Muscle of arm (tissue), 14 donors: ENCODE measurements at places on chromosomes 5 and 9.

DNA sequence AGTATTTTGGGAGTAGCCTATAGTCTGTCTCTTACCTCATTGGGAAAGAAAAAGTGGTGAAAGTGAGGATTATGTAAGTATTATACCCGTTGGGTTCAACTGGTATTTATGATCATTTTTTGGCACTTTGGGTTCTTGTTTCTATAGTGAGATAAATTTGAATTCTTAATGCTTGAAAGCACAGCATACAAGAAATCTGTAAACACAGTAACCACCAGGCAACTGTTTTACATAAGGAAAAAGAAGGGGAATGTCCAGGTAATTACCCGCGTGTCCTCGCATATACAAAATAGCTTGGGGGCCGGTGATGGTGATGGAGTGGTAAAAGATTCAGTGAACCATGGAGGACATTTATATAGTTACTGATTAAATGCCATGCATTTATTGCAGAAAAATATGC lies 60.5 kb downstream of the BASP1 start:
- no peak for DNase-seq

- no peak for DNase-seq
These were observed 26.5 kb upstream of the PCSK1 start for GRCh38 chr5:96459313-96460121.

DNA sequence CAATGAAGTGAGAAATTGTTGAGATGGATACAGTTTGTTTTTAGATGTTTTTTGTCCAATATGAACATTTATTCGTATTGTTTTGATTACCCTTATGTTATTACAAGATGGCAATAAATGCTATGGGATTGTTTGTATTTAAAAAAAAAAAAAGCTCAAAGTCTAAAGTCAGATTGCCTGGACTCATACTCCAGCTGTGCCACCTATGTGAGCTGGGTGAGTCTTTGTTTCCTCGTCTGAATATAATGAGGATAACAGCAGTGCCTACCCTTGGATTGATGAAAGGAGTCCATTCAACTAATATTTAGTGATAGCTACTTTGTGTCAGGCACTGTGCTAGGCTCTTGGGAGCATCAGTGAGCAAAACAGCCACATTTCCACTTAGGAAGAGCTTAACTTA lies 14.6 kb upstream of the CCNJL start:
- DNase-seq: no peak

DNA sequence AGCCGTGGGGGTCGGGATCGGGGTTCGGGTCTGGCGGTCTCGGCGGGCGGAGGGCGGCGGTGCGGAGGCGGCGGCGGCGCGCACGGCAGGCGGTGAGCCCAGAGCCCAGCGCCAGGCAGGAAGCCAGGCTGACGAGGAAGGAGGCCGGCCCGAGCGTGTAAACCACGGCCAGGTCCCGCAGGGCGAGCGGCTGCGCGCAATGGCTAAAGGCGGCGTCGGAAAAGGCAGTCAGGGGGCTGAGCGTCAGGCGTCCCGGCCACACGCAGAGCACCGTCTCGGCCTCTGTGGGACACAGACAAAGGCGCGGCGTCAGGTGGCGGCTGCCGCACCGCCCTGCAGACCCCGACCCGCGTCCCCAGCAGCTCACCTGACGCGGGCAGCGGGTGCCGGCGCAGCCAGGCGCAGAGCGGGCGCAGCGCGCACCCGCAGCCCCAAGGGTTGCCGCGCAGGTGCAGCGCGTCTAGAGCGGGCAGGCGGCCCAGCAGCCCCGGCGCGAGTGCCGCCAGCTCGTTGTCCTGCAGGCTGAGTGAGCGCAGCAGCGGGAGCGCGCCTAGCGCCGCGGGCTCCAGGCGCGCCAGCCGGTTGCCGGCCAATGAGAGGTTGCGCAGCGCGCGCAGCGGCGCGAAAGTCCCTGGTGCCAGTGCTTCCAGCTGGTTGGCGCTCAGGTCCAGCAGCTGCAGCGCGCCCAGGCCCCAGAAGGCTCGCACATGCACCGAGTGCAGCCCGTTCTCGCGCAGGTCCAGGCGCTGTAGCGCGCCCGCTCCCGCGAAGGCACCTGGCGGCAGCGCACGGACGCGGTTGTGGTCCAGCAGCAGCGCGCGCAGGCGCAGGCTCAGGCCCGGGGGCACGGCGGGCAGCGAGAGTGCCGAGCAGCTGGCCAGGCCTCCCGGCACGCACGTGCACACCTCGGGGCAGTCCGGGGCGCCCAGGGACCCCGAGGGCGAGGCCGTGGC lies 671 bp downstream of the LRRC26 start:
- DNase-seq: peak; percentile 25

DNA sequence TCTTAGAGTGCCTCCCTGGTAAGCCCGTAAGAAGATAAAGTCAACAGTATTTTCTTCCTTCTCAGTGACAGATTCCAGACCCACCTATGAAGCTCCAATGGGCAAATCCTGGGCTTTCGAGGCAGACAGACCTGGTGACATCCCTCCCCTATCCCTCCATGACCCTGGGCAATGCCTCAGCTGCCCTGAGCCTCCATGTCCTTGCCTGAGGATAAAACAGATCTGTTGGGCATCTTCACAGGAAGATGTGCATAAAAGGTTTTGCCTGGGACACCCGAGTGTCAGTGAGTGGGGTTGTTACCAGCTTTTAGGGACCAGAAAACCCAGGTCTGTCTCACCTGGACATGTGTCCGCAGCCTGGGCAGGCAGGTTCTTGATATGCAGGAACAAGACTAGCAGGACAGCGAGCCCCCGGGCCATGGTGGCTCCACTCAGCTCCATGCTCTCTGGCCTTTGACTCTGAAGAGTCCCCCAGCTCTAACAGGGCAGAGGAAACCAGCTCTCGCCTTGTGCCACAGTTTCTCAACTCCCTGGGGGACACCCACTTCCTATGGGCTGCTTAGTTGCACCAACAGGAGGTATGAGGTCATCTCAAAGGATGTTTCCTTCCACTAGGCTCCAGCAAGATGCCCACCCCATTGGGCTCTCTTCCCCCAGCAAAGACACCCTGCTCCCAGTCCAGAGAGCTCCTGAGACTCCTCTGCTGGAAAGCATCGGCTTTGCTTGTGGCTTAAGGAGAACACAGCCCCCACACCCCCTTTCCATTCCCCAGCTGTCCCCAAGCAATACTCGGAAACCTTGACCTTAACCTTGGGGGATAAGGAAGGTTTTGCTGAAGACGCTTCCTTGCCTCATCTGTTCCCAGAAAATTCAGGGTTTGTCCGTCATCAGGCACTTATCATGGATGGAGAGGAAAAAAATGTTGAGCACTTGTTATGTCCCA lies at the start of gene FCN1:
Gene FCN1, minus strand, starts transcription at position 482 of the 943 bp plus-strand sequence. Its CDS starts 41 bp downstream, at position 441.
- no peak for DNase-seq

DNA sequence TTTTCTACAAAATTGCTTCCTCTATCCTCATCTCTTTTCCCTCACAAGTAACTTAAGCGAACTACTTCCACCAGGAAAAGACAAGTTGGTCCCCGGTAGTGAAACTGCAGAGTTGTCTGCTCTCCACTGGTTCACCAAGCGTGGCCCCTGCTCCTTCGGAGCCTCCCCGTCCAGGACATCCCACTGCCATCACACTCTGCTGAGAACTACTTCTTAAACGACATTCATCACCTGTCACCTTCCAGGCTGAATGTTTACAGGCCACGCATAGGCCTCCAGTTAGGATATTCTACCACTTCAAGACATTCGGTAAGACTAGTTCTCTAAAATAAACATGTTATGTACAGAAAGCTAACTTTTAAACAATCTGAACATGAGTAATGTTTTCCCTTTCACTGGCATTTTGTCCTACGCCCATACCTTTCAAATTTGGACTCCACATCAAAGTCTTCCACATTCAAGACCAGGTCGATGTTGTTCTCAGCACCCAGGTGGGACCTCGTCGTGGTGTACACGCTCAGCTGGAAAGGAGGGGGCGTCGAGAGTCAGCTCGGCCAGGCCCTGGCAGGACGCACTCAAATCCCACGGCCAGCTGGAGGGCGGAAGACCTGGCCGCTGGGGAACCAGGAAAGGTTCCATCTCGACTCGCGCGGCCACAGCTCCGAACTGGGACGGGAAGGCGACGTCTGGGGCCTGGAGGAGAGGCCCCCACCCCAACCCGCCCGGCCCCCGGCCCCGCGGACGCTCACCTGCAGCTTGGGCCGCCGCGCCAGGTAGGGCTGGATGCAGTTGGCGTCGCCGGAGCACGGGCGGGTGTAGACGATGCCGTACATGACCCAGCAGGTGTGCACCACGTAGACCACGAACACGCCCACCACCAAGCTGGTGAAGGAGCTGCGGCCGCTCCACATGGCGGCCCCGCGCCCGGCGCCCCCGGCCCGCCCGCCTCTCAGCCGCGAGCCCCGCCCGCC lies 683 bp downstream of the CLPTM1L start:
- no peak for DNase-seq

DNA sequence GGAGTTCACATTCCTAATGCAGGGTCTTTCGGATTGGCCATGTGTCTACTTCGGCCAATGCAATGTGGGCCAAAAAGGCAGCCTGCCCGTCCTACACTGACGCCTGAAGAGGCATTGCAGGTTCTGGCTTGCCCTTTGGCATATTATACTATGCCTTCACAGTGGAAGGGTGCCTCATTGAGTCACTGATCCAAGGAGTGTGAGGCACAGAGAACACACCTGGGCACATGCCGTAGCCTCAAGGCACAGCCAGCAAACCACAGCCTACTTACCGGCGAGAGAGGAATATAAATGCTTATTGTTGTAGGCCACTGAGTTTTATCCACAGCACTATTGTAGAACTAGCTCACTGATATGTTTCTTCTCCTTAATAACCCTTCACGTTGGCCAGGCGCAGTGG lies 409.6 kb downstream of the GADD45G start:
- DNase-seq: no peak

GRCh38 chr9:134412298-134412711 lies 86.0 kb downstream of the RXRA start:
- no peak for DNase-seq

DNA sequence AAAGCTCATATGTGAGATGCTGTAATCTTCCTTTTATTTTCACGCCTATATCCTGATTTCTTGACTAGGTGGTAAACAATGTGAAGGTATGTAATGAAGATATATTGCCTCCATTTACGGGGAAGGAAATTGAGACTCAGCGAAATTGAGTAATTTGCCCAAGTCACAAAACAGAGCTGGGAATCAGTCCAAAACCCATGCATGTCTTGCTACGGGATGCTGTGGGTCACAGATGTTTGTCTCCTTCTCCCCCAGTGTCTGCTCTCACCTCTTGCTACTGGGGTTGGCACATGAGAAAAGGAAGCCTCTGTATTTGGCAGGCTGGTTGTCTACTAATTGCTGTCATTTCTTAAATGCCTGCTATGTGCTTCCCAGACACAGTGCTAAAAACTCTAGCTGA lies 53.7 kb upstream of the TEX48 start:
- no peak for DNase-seq

- DNase-seq: no peak
These were observed 70.2 kb downstream of the ECPAS start for GRCh38 chr9:111413996-111414395.

DNA sequence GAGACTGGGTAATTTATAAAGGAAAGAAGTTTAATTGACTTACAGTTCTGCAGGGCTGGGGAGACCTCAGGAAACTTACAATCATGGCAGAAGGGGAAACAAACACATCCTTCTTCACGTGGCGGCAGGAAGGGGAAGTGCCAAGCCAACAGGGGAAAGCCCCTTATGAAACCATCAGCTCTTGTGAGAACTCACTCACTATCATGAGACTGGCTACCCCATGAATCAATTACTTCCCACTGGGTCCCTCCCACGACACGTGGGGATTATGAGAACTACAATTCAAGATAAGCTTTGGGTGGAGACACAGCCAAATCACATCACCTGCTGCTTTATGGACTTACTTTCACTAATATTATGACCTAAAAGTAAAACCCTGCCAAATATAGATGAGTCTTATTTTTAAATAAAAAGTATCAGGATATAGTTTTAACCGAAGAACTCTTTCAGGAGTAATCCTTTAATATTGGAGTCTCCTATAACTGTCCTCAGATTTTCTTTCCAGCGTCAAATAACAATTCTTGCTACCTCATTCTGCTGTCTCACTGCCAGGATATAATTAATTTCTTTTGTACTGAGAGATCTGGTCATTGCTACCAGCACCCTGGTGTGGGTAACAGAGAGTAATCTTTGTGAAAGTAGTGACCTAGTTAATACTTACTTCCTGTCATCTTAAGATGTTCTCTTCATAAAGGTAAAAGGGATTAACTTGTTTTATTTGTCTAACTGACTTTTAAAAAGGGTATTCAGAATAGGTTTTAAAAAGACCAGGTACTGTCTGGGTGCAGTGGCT lies 68.6 kb downstream of the NLN start:
- no peak for DNase-seq
